ENCODE measurements at places on chromosomes 6 and 20.

DNA sequence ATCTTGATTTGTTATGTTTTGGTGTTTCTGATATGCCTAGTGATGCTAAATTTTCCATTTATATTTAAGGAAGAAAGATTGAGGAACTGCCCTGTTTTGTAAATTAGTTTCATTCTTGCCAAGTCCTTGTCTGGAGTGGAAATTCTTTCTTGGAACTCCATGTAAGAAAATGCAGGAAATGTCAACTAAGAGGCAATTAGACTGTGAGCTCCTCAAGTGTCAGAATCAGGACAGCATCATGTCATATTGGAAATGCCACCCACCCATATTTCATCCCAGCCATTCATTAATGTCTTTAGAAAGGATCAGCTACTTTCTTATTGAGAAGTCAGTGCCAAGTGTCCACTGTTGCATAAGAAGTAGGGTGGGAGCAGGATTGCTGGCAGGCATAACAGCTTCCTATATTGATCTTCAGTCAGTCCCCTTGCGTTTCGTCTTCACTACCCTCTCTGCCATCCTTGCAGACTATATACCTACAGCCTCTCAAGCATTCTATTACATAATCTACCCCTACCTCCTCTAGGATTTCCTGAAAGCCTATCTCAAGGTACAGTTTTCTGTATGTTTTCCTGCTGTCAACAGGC lies 42.4 kb downstream of the HAO1 start:
- no peak for DNase-seq

DNA sequence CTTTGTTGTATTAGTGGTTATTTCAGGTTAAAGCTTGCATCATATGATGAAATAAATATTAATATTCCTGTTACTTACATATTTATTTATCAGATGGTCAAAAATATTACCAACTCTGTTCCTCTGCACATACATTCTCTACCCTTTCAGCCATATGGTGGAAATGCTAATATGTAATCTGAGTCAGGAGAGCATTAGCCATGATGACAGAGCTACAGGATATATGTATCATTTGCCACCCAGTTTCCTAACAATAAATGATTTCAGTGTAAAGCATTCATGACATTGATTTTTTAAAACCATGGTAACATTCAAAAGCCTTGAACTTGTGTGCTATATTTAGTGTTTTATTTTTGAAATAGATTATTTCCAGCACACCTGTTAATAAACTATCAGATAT lies 16.6 kb downstream of the POPDC3 start:
- no peak for DNase-seq

DNA sequence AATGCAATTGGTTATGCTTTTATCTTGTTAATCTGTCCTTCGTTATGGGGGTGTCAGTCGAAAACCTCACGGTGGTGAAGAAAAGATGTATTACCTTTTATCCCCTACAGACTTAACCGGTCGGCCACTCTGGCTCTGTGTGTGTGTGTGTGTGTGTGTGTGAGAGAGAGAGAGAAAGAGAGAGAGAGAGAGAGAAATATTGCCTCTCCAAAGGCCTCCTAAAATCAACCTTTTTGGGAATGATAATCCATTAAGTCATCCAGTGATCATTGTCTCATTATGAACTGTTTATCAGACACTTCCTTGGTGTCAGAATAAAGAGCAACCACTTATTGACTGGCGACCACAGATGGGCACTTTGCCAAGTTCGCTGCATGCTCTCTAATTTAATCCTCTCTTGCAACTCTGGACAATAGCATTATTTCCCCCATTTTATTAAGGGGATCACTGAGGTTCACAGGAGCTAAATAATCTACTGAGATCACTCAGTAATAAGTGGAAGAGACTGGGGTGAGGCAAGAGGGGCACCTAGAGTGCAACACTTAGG lies 30.7 kb downstream of the SLC35D3 start:
- no peak for DNase-seq

GRCh38 chr6:82711105-82711827 lies 347.6 kb downstream of the TPBG start:
- DNase-seq, result no peak

GRCh38 chr6:111754423-111754822 lies 118.8 kb downstream of the FYN start:
- DNase-seq, result no peak
